ENCODE measurements at places on chromosomes 4 and X.

GRCh38 chr4:111797455-111798163 is 347.6 kb upstream of the FAM241A start:
- DNase-seq, result no peak

- DNase-seq, result no peak
Measured at GRCh38 chr4:94642561-94642866, 115.2 kb upstream of the BMPR1B start.

- DNase-seq, result no peak
Measured at GRCh38 chr4:124307143-124307542, 405.4 kb downstream of the ANKRD50 start.

- no peak for DNase-seq
Measured at GRCh38 chr4:139802931-139803330, 137.3 kb downstream of the MGST2 start.

DNA sequence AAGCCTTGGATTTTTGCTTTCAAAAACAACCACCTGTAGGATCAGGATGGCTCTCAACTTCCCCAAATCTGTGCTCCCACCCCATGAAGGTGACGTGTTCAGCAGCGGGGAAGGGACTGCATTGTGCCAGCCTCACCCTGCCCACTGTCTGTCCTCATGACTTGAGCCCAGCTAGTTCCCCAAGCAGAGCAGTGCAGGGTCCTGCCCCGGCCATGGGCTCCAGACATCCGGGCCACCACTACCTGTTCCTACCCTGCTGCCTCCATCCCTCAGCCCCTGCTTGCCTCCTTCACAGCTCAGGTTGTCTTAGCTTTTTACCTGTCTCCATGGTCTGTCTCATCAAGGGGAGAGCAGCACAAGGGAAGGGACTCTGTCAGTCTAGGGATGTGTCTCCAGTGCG is 11.4 kb upstream of the MAP9 start:
- DNase-seq, result no peak

- DNase-seq, result no peak
Measured at GRCh38 chr4:96471956-96472867, 632.3 kb downstream of the PDHA2 start.

GRCh38 chrX:21004835-21005234 is 369.4 kb upstream of the CNKSR2 start:
- no peak for DNase-seq

- DNase-seq, result no peak
Measured at GRCh38 chr4:89739311-89739988, 97.5 kb downstream of the SNCA start.

DNA sequence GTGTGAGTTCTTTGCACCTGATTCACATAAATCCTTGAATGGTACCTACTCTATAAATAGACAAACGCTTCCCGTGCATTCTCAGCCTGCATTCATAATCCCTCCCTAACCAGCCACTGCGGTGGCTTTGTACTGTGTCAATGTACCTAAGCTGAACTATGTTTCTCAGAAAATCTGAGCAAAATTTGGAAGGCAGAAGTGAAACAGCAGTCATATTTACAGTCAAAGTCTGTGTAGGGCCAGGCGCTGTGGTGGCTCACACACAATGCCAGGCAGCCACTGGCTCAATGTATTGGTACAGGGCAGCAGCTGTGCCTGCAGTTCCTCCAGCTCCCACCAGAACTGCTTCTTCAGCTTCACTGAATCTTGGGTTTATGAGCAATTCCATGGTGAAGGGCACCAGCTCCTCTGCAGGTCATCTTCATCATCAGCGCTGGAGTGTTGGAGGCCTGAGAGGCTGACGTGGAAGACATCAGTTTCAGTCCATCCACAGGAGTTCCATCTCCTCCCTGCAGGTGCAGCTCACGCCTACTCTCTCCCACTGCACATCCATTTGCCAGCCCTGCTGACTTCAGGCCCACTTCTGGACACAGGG is 32.3 kb upstream of the IRF2 start:
- no peak for DNase-seq

DNA sequence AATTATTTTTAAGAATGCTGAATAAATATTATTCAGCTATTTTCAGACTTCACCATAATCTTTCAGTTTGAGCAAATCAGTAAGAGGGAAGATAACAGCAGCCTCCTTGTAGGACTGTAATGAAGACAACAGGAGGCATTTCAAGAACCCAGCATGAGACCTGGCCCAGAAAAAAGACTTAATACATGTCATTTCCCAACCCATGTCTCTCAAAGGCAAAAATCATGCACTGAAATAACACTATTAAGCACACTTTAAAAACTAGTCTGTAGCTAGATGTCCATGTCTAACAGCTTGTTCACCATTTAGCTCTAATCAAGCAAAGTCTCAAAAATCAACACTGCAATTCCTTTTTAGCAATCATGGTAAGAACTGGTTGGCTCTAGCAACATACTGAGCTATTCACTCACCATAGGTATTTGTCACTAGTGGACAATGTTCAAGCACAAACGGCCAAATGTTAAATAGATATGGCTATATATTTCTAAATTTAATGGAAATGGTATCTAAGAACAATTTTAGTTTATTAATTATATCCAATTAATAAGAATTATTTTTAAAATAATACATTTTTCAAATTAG is 109.9 kb downstream of the WDFY3 start:
- DNase-seq, result no peak

DNA sequence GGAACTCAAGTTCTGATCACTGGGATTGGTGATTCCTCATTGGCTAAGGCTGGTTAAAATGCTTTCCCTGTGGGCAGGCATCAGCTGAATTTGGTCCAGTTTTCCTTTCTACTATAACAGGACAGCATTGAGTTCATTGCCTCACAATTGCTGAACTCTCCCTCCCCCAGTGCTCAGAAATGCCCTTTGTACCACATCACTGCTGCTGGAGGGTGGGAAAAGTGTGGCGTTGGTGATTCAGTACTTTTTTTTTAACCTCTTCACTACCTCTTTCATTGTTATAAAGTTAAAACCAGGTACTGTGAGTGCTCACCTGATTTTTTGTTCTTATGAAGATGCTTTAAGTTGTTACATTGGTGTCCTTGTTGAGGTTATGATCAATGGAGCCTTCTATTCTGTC is 69.3 kb upstream of the IL2 start:
- DNase-seq, result no peak

GRCh38 chr4:38510201-38510600 is 153.8 kb upstream of the KLF3 start:
- no peak for DNase-seq

DNA sequence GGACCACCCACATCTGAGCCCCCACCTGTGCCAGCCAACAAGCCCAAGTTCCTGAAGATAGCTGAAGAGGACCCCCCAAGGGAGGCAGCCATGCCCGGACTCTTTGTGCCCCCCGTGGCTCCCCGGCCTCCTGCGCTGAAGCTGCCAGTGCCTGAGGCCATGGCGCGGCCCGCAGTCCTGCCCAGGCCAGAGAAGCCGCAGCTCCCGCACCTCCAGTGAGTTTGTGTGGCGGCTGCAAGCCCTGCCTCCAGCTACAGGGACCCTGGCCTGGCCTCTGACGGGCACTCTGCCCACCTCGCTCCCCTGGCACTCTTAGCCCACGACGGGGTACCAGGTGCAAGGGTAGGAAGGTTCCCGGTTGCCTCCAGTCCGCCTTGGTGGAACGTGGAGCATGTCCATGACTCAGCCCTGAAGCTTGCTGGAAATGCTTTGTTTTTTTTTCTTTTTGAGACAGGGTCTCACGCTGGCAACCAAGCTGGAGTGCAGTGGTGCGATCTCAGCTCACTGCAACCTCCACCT is 13.7 kb upstream of the ADD1 start:
- DNase-seq, result no peak

DNA sequence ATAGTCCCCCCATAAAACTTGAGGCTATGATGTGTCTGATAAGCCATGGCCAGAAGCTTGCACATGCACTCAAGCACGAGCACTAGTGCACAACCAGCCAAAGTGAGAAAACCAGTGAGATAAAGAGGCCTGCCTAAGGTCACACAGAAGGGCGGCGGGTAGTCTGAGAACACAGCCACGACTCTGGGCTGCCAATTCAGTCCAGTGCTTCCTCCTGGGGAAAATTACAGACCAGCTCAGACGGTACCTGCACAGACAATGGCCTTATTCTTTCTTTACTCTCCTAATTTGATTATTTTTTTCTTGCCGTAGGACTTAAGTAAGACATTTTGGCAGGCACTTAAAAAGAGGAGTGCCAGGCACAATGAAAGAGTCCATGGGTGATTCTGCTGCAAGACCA is 533.2 kb upstream of the FAT1 start:
- DNase-seq, result no peak

DNA sequence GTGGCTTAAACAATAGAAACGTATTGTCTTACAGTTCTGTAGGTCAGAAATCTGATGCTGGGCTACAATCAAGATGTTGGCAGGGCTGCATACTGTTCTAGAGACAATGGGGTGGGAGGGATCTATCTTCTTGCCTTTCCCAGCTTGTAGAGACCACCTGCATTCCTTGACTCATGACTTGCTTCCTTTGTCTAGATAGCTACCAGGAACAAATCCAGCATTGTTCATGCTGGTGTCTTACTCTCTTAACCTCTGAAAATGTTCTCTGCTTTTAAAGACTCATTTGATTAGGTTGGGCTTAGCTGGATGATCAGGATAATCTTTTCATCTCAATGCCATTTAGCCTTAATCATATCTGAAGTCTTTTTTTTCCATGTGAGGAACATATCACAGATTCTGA is 169.0 kb downstream of the ZNF330 start:
- no peak for DNase-seq

DNA sequence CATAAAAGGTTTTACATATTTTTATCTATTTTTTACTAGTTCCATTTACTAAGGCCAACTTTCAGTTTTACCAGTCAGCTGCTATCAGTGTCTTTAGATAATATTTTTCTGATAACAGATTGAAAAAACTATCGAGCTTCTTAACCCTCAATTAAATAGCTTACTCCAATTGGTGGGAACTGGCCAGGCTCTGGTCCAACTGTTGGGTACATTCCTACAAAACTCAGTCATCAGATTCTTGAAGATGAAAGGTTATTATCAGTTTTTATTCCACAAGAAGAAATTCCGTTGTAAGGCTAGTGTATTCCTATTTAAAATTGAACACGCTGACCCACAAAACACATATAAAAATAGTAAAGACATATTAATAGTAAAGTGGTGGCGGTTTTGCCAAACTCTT is 346.2 kb downstream of the MAPK10 start:
- DNase-seq, result no peak

DNA sequence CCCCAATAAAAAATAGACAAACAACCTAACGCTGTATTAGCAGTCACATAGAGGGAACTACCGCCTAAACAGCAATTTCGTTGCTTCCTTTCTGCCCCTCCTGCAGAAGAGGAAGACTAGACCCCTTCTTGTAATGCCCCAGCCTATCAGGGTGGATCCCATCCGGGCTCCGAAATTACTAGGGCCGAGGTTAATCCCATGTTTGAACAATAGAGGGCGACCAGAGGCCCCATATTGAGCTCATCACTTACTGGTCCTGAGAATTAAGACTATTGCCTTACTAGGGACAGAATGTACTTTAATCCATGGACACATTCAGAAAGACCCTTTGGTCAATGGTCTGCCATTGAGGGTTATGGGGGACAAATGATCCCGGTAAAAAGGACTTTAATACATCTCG is 11.8 kb upstream of the ZNF630 start:
- DNase-seq, result peak; percentile 20

- DNase-seq, result no peak
Measured at GRCh38 chr4:18021470-18021719, 160 bp downstream of the LCORL start.

GRCh38 chr4:4302001-4302400 is 11.9 kb downstream of the ZBTB49 start:
- no peak for DNase-seq
